ENCODE measurements at places on chromosomes 11 and 22. TPM values are rescaled to one million over a fixed set of nuclear protein-coding genes. Genes with fewer than 3 reads are reported as not detected.

GRCh38 chr22:50074551-50075530, 10.4 kb downstream of the MLC1 start:
- no peaks in the 10 kb centered on the region for H3K36me3 ChIP-seq
- H3K27ac ChIP-seq, result no peak overlapping the region
- H3K4me1 ChIP-seq, result no peaks in the 10 kb centered on the region
- H3K4me3 ChIP-seq, result no peak overlapping the region
- H3K27me3 ChIP-seq, result no peaks in the 10 kb centered on the region
- no peak for DNase-seq

EIF3L gene
- 632 TPM for total RNA-seq

- no peak overlapping the region for H3K27ac ChIP-seq
- no peaks in the 10 kb centered on the region for H3K4me1 ChIP-seq
- H3K4me3 ChIP-seq, result no peak overlapping the region
- H3K36me3 ChIP-seq, result no peaks in the 10 kb centered on the region
Measured at GRCh38 chr11:131486100-131486499, 115.7 kb downstream of the NTM start.

- no peak overlapping the region for H3K4me3 ChIP-seq
- H3K27me3 ChIP-seq, result peaks cover 6% of the 10 kb centered on the region
- DNase-seq, result no peak
- H3K4me1 ChIP-seq, result no peaks in the 10 kb centered on the region
Measured at GRCh38 chr11:17383461-17383860, 5.0 kb downstream of the KCNJ11 start.

ASPHD2 gene
- 10.5 TPM for total RNA-seq

DNA sequence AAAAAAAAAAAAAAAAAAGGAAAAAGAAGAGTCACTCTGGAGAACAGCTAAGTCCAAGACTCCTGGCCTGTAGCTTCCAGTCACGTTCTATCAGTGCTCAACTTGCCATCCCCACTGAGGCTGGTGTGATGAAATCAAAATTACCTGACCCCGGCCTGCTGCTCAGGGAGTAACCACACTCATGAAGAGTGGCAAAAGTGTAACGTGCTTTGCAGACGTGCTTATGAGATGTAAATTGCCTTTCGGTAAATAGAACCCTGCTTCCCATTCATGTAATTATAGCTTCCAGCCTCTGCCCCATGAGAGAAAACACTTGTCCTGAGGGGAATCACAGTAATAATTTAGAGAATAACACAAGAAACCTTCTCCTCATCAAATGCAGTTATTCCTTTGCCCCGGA, 28.2 kb upstream of the CHKA start:
- H3K4me3 ChIP-seq, result no peak overlapping the region
- H3K4me1 ChIP-seq, result no peaks in the 10 kb centered on the region
- no peaks in the 10 kb centered on the region for H3K27me3 ChIP-seq
- no peak for DNase-seq
- no peak overlapping the region for H3K27ac ChIP-seq

- no peaks in the 10 kb centered on the region for H3K36me3 ChIP-seq
- H3K4me1 ChIP-seq, result no peaks in the 10 kb centered on the region
- no peak overlapping the region for H3K27ac ChIP-seq
- no peak for DNase-seq
Measured at GRCh38 chr22:47030881-47031627, 268.6 kb downstream of the TBC1D22A start.

GRCh38 chr22:27670701-27671412, 130.7 kb downstream of the MN1 start:
- peaks cover 20% of the 10 kb centered on the region for H3K27me3 ChIP-seq
- DNase-seq, result no peak
- peaks cover 3% of the 10 kb centered on the region for H3K36me3 ChIP-seq
- no peaks in the 10 kb centered on the region for H3K4me1 ChIP-seq

DNA sequence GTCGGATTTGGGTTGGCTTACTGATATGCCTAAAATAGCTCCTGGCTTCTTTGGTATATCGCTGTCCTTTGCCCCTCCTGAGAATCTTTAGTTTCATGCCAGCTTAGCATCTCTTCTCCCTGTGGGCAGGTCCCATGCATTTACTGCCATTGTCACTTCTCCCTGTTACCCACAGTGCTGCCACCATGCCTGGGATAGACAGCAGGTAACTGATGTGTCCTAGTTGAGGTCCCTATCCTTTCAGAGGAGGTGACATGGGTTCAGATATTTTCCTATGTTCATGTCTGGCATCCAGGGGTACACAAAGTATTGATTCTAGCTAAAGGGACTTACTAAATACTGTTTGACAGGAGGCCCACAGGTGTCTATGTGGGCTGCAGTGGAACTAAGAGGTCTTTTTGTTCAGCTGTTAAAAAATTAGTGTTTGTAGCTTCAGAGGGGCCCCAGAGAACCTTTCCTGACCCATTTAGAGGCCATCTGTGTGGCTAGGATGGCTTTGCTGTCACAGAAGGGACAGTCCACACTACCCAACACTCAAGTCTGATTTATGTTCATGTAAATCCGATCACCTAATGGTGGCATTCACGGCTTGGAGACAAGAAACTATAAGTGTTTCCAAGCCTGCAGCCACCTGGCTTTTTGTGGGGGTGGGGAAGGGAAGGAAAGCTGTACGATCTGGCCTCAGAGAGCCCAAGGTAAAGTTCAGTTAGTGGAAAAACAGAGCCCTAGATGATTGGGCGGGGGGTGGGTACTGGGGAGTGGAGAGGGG, 8.5 kb downstream of the TIMP3 start:
- no peaks in the 10 kb centered on the region for H3K36me3 ChIP-seq
- H3K4me1 ChIP-seq, result no peaks in the 10 kb centered on the region
- H3K27ac ChIP-seq, result no peak overlapping the region

- H3K4me3 ChIP-seq, result no peak overlapping the region
- DNase-seq, result no peak
- no peaks in the 10 kb centered on the region for H3K4me1 ChIP-seq
- no peak overlapping the region for H3K27ac ChIP-seq
- H3K27me3 ChIP-seq, result no peaks in the 10 kb centered on the region
Measured at GRCh38 chr11:29153078-29153477, 863.8 kb downstream of the KCNA4 start.

GRCh38 chr11:79902493-79902892, 461.7 kb upstream of the TENM4 start:
- H3K27ac ChIP-seq, result no peak overlapping the region
- H3K36me3 ChIP-seq, result no peaks in the 10 kb centered on the region
- no peak overlapping the region for H3K4me3 ChIP-seq
- DNase-seq, result no peak

- no peak overlapping the region for H3K4me3 ChIP-seq
- H3K36me3 ChIP-seq, result no peaks in the 10 kb centered on the region
- no peaks in the 10 kb centered on the region for H3K4me1 ChIP-seq
- no peaks in the 10 kb centered on the region for H3K27me3 ChIP-seq
Measured at GRCh38 chr11:26753723-26754504, 32.1 kb upstream of the SLC5A12 start.

DNA sequence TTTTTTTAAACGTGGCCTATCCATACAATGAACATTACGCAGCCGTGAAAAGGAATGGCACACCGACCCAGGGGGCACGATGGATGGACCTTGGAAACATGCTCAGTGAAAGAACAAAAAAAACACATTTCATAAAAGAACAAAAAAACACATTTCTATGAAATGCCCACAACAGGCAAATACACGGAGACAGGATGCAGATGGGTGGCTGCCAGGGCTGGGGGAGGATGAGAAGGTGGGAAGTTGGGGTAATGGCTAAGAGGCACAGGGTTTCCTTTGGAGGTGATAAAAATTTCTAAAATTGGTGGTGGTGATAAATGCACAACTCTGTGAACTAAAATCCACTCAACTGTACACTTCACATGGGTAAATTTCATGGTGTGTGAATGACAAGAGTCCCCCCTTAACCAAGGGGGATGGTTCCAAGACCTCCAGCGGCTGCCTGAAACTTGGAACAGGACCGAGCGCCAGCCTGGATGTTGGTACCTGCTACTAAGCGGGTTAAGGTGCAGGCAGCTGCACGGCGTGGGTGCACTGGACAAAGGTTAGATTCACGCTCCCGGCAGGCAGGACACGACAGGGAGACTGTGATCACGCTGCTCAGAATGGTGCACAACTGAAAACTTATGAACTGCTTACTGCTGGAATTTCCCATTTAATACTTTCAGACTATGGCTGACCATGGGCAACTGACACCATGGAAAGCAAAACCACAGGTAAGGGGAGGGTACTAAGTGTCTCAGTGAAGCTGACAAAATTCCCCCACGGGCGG, 16.5 kb downstream of the BRD1 start:
- no peaks in the 10 kb centered on the region for H3K27me3 ChIP-seq
- peak overlapping the region; percentile 72 for H3K27ac ChIP-seq
- DNase-seq, result no peak
- H3K4me1 ChIP-seq, result peaks cover 80% of the 10 kb centered on the region
- peaks cover 47% of the 10 kb centered on the region for H3K36me3 ChIP-seq

DNA sequence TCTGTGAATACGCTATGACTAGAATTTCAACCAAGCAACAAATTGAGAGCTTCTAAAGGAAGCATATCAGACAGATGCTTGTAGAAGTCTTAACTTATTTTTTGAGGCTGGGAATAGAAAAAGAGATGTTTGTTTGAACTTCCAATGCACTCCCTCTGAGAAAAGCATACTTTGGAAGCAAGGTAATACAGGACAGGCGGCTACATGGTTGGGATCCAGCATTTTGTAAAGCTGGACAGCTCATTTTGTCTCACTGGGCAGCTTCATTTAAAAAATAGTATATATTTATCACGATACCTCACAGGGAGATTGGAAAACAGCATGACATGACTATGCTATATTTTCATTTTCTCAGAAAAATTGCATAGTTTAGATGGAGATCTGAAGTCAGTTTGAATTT, 821.3 kb upstream of the API5 start:
- DNase-seq, result no peak
- H3K27me3 ChIP-seq, result no peaks in the 10 kb centered on the region
- H3K27ac ChIP-seq, result no peak overlapping the region
- H3K4me3 ChIP-seq, result no peak overlapping the region
- no peaks in the 10 kb centered on the region for H3K36me3 ChIP-seq

DNA sequence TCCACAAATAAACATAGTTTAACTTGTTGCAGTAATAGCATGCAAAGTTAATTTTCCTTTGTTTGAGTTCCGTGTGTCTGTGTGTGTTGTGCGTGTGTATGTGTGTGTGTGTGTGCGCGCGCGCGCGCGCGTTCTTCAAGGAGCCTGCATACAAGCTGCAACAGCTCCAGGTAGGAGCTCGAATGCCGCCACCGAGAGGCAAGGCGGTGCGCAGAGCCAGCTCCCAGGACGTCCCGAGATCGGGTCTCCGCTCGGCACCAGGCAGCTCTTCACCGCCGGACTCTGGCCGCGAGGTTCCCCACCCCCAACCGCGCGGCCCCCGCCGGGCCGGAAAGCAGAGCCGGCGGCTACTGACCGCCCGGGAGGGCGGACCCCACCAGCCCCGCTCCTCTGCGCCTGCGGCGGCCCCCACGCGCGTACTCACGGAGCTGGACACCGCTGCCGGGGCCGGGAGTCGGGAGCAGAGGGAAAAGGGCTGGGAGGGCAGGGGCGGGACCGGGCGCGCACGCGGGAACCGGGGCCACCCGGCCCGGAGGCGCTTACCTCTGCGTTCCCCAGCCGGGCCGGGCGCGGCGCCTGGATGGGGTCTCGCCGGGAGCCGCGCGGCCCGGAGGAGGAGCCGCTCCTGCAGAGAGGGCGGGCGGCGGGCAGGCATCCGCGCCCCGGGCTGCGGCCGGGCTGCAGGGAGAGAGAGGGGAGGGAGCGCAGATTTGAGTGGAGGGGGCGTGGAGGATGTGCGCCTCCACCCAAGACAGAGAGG, 40.4 kb upstream of the AKIP1 start:
- H3K27ac ChIP-seq, result no peak overlapping the region
- H3K36me3 ChIP-seq, result no peaks in the 10 kb centered on the region
- peaks cover 39% of the 10 kb centered on the region for H3K27me3 ChIP-seq
- H3K4me3 ChIP-seq, result peak overlapping the region; percentile 63

GRCh38 chr22:33919391-33920196, 682 bp downstream of the LARGE1 start:
- peaks cover 16% of the 10 kb centered on the region for H3K4me1 ChIP-seq
- no peak overlapping the region for H3K27ac ChIP-seq

- peaks cover 46% of the 10 kb centered on the region for H3K4me1 ChIP-seq
- H3K27ac ChIP-seq, result no peak overlapping the region
- DNase-seq, result no peak
- peaks cover 15% of the 10 kb centered on the region for H3K36me3 ChIP-seq
Measured at GRCh38 chr11:48024635-48025071, 44.3 kb downstream of the PTPRJ start.

DNA sequence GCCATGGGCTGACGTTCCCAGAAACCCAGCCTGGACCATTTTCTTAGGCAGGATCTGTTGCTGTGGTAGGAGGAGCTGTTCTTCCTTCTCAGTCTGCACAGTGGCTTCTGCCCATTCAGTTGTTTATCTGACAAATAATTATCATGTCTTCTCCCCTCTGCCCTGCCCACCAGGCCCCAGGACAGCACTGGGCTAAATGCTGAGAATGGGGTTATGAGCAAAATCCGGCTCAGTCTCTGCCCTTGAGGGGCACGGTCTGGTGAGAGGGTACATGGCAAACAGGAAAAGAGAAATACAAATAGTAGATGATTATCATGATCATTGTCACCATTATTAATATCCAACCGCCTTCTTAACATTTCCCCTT, 42.9 kb downstream of the C11orf96 start:
- no peak for DNase-seq
- H3K4me3 ChIP-seq, result no peak overlapping the region
- H3K4me1 ChIP-seq, result no peaks in the 10 kb centered on the region
- peaks cover 16% of the 10 kb centered on the region for H3K27me3 ChIP-seq
- no peak overlapping the region for H3K27ac ChIP-seq

DNA sequence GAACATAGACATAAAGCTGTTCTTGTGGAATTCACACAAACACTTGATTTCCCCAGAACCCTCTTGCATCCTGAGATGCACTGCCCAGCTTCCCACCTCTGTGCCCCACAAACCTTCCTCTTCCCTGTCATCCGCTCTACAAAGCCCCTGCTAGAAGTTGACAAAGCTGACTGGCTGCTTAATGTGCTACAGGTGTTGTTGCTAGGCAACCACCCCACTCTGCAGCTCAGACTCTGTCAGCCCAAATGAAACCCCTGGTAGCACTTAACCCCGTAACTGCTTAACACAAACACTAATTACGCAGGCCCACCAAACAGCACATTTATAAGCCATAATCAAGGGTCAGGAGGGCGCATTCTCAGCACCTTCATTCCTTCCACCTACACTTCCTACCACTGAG, 172.0 kb upstream of the CADM1 start:
- no peak for DNase-seq
- no peak overlapping the region for H3K27ac ChIP-seq
- H3K4me1 ChIP-seq, result no peaks in the 10 kb centered on the region
- H3K27me3 ChIP-seq, result no peaks in the 10 kb centered on the region
- no peak overlapping the region for H3K4me3 ChIP-seq
